Heart left ventricle (tissue), 16 donors: ENCODE measurements at places on chromosomes 7 and 10. TPM values are rescaled to one million over a fixed set of nuclear protein-coding genes. Genes with fewer than 3 reads are reported as not detected.

CCDC3 gene
- 5.5 TPM for polyA plus RNA-seq

TDRD1 gene
- 0.27 TPM for polyA plus RNA-seq

PNLIPRP3 gene
- polyA plus RNA-seq: not detected

AGMO gene
- 0.12 TPM for polyA plus RNA-seq

ABCA13 gene
- polyA plus RNA-seq: not detected

CYP2E1 gene
- 0.43 TPM for polyA plus RNA-seq

MSS51 gene
- 3.3 TPM for polyA plus RNA-seq

MSMB gene
- polyA plus RNA-seq: not detected

FXYD4 gene
- polyA plus RNA-seq: 0.14 TPM

SP4 gene
- 3.1 TPM for polyA plus RNA-seq

NCF1 gene
- 0.99 TPM for polyA plus RNA-seq

PTPRZ1 gene
- 0.36 TPM for polyA plus RNA-seq

LDB3 gene
- 1,759 TPM for polyA plus RNA-seq

GPR22 gene
- 33.5 TPM for polyA plus RNA-seq

DENND2A gene
- polyA plus RNA-seq: 4.6 TPM
